ENCODE measurements at places on chromosomes 7 and 10.
A peak's percentile ranks its signal among the peaks of the same experiment; 100 is the strongest.

GRCh38 chr7:109945820-109946518 lies 1145.0 kb upstream of the LRRN3 start:
- DNase-seq = no peak

GRCh38 chr10:44195112-44196007 lies 189.5 kb downstream of the CXCL12 start:
- DNase-seq = peak; percentile 81

- DNase-seq = no peak
Observed at GRCh38 chr10:5373307-5373706, 8.5 kb downstream of the UCN3 start.

DNA sequence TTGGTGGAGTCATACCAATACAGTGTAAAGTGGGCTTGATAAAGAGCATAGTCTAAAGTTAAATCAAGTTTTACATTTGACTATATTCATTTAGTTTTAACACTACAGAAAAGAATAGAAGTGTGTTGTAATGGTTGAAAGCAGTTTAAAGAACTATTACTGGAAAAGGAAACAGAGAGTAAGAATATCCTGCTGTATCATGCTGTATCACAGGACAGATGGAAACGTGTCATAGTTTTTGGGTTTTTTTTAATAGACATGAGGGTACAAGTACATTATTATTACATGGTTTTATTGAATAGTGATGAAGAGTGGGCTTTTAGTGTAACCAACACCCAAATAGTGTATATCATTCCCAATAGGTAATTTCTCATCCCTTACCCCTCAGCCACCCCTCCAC lies 944.3 kb downstream of the LRMDA start:
- no peak for DNase-seq

- DNase-seq = no peak
Observed at GRCh38 chr10:90560331-90560730, 297.5 kb downstream of the HTR7 start.

DNA sequence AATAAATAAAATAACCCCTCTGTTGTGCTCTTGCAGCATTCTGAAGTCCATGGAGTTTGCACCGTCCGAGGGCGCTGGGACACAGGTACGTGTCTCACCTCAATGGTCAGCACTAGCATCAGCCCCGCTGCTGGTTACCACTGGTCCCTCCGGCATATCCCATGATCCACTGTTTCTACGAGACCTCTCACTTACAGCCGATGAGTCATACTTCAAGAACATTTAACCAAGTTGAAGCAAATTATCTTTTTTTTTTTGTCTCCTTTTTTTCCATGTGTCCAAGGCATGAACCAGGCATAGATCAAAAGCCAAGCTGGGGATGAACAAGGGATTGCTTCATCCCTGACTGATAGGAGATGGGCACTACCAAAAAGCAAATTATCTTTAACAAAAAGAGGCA lies 92.9 kb upstream of the SH2B2 start:
- DNase-seq = no peak

- no peak for DNase-seq
Observed at GRCh38 chr10:108753326-108753725, 1170.0 kb downstream of the XPNPEP1 start.

DNA sequence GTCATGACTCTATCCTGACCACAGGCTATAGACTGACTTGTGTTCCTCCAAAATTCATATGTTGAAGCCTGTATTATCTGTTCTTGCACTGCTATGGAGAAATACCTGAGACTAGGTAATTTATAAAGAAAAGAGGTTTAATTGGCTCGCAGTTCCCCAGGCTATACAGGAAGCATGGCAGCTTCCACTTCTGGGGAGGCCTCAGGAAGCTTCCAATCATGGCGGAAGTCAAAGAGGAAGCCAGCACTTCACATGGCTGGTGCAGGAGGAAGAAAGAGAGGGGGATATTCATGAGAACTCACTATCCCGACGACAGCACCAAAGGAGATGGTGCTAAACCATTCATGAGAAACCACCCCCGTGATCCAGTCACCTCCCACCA lies 84.3 kb upstream of the KDM7A start:
- no peak for DNase-seq

- no peak for DNase-seq
Observed at GRCh38 chr7:1922870-1923236, 252.8 kb downstream of the ELFN1 start.

DNA sequence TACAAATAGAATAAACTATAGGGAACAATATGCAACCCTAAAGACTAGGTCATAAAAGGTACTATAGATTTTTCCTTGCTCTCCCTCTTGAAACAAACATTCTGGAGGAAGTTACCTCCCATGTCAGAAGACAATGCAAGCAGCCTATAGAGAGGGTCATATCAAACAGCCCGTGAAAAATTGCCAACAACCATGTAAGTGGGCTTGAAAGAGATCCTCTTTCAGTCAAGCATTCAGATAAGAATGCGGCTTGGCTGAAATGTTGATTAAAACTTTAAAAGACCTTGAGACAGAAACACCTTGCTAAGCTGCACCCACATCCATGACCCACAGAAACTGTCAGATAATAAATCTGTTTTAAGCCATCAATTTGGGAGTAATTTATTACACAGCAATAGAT lies 526.6 kb upstream of the GHITM start:
- no peak for DNase-seq

DNA sequence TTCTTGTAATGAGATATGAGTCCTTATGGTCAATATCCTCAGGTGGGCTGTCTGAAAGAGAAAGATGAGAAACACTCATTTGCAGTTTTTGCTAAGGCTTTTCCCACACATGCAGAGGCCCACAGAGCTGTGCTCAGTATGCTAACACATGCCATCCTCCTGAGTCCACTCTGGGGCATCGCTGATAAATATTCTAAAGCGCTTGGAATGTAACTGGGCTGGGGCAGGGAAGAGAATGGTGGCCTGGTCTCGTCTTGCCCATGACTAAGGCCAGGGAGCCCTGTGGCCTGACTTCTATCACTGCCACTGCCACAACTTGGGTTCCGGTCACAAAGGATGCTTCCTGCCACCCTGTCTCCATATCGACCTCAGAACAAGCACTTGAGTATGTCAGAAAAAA lies 199.7 kb upstream of the FRMD4A start:
- DNase-seq = no peak

- no peak for DNase-seq
Observed at GRCh38 chr10:65110009-65110408, 1588.8 kb downstream of the REEP3 start.

- DNase-seq = no peak
Observed at GRCh38 chr10:22468570-22469320, 123.4 kb downstream of the SPAG6 start.

- no peak for DNase-seq
Observed at GRCh38 chr7:157969995-157970394, 617.6 kb downstream of the PTPRN2 start.

GRCh38 chr7:69246758-69247157 lies 351.5 kb upstream of the AUTS2 start:
- DNase-seq = no peak

GRCh38 chr10:33229252-33229948 lies 105.1 kb downstream of the NRP1 start:
- DNase-seq = no peak

Measured in LoVo (cell line).